NCI-H1105 (cell line): ENCODE measurements at places on chromosomes 7 and 10.

DNA sequence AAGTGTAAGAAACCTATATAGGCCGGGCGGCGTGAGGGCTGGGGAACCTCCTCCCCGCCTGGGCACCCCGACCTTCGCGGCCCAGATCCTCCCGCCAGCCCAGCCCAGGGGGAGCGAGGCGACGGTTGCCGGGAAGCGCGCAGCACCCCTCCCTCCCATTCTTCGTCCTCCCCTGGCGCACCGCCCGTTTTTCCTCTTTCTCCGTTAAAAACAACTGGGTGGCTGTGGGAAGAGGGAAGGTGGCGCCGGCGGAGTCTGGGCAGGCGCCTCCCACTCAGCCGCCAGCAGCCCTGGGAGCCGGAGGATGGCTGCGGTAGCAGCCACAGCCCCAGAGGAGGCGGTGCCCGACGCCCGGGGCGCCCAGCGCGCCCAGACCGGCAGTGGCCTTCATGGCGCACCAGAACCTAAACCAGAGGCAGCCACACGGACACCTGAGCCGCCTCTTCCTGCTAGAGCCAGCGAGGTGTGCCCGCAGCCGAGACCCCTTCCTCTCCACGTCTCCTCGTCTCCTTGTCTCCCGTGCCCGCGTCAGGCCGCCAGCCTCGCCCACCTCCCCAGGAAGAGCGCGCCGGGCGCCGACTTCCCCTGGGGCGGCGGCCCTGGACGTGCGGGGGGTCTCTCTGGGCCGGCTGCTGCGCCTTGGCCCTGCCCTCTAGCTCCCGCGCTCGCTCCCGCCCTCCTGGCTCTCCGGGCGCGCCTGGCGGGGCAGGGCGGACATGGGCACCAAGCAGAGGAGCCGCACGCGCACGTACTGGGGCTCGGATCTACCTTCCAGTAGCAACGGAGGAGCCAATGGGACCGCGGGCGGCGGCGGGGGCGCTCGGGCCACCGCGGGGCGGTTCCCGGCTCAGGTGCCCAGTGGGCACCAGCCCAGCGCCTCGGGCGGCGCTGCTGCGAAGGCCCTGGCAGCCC, 32.8 kb upstream of the SFTPD start:
- DNase-seq = peak; percentile 47

DNA sequence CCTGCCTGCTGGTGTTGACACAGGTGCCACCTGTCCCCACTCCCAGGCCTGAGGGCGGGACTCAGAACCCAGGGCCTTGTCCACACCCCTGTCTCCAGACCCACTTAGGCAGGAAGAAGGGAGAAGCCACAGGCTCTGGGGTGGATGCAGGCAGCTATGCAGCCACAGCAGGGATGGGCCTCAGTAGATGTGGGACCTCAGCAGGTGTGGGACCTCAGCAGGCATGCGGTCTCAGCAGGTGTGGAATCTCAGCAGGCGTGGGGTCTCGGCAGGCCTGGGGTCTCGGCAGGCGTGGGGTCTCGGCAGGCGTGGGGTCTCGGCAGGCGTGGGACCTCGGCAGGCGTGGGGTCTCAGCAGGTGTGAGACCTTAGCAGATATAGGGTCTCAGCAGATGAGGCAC, 118.0 kb upstream of the PITRM1 start:
- DNase-seq = no peak

- DNase-seq = no peak
Observed at GRCh38 chr10:110835841-110836240, 35.9 kb upstream of the PDCD4 start.

GRCh38 chr7:142894985-142895593, 9.5 kb upstream of the TRPV6 start:
- DNase-seq = no peak

DNA sequence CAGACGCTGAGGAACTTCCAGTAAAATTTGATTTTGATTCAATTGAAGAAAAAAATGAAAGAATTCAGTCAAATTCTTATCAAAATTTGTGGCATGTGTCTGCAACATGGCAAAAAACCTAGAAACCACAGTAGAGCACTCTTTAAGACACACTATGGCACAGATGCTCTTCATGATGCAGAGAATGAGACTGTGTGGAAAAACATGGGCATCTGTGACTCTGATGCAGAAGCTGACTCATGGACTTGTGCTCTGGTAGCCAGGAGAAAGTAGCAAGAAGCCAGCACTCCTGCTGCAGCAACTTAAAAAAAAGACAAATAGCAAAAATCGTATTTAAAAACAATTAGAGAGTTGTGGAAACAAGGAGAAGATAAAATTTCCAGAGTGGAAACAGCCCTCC, 8.9 kb upstream of the KCNK18 start:
- DNase-seq = no peak

DNA sequence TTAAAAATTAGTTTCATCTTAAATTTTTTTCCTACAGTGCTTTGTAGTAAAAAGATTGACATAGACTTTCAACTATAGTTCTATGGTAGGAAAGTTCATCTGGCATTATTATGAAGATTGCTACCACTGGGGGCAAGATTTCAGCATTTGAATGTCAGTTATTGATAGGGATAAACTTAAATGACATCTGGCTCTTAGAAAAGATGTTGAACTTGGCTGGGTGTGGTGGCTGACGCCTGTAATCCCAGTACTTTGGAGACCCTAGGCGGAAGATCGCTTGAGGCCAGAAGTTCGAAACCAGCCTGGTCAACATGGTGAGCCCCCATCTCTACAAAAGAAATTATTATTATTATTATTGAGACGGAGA, 1.4 kb upstream of the TRA2A start:
- no peak for DNase-seq

DNA sequence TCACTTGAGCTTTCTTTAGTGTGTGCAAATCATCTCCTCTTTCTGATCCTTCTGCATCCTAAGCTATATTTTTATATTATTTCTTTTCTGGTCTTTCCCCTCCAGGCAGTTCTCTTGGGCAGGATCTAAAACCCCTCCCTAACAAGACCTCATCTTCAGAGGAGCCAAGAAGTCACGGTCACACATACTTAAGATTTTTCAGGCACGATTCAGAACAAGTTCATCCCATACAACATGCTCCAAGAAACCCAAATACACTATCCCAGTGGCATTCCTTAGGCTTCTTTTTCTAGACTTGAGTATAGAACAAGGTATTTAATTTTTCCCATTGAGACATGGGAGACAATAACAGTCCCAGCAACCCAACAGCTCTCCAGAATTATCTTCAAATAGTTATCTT, 1251.5 kb downstream of the DNAJB9 start:
- DNase-seq = no peak

DNA sequence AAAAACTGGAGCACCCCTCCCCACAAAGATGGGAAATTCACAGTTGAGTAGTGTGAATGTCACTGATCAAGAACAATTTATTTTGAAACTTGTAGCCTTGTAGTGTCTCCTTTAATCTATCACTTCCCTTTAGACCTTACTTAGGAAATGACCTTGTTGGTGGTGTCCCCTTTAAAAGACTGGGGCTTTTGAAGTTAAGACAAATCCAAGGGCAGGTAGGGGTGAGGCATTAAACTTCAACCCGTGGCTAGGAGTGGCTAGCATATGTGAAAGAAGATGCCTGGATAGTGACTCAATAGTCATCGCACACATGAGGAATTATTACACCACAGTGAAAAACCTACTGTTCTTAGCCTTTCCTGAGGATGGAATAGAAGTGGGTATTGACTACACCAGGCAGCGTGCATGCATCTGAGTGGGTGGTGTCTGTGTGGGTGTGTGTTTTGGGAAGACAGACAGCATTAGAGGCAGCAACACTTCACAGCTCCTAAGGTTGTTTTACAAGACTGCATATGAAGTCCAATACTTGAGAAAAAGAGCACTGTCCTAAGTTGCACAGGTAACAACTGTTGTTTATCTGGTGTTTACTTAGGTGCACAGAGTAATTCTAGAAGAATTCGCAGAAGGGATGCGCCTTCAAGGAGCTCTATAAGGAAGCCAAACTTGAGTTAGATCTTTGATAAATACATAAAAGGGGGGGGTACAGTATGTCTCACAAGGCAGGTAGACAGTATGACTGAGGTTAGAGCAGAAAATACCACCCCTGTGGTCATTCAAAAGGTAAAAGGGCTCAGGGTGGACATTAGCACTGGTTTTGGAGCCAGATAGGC, 32.9 kb downstream of the ABLIM1 start:
- DNase-seq = no peak

- no peak for DNase-seq
Observed at GRCh38 chr7:107891636-107892366, 818 bp downstream of the DLD start.

GRCh38 chr10:9833942-9834341, 1183.7 kb upstream of the CELF2 start:
- no peak for DNase-seq

- peak; percentile 8 for DNase-seq
Observed at GRCh38 chr7:119733127-119733879, 539.7 kb upstream of the KCND2 start.

- no peak for DNase-seq
Observed at GRCh38 chr7:73973091-73973490, 54.9 kb upstream of the ELN start.

DNA sequence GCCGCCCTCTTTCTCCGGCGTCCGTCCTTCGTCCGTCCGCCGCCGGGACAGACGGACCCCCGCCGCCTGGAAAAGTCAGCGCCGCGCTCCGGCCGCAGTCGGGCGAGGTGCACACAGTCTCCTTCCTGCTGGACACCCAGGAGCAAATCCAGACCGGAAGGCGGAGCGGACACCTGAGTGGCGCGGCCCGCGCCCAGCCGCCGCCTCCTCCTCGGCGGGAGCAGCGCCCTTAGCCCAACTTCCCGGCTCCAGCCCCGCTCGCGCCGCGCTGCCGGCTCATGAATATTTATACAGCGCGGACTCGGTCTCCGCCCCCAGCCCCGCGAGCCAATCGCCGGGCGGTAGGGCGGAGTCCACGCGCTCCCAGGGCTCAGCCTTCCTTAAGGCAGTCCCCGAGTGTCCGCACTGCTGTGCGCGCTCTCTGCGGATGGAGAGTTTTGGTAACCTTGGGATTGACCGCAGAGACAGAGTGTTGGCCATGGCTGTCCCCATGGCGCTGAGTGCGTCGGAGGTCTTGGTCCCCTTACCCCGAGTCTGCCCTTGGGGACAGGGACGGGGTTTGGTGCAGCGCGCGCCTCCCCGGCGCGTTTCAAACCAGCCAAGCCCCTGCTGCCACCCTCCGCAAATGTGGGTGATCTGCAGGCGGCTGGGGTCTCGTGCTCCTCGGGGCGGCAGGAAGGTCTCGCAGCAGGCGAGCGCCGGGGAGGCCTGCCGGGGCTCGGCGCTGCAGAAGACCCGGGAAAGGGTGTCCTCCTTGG, at the start of gene FZD8:
FZD8 (minus strand) TSS at position 262 of the 758 bp plus-strand sequence. CDS start 867 bp downstream, outside the sequence.
- DNase-seq = peak; percentile 65

- no peak for DNase-seq
Observed at GRCh38 chr7:23532490-23533237, 883 bp upstream of the TRA2A start.

DNA sequence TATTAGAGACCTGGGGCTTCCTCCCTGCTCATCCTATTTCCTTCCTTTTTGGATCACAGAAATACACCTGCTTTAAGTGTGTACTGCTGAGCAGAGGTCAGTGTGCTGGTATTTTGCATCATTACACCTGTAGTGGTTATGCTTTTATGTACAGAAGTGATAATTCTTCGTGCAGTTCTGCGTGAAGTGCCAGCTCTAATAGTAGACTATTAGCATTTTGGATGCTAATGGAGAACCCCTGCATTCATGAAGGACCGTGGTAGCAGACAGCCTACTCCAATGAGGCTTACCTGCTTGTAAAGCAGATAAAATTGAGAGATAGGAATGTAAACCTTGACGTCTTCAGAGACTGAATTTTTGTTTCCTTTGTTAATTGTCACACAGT, 114.3 kb downstream of the CDK14 start:
- no peak for DNase-seq

- DNase-seq = no peak
Observed at GRCh38 chr7:136845899-136846465, 22.5 kb upstream of the CHRM2 start.

DNA sequence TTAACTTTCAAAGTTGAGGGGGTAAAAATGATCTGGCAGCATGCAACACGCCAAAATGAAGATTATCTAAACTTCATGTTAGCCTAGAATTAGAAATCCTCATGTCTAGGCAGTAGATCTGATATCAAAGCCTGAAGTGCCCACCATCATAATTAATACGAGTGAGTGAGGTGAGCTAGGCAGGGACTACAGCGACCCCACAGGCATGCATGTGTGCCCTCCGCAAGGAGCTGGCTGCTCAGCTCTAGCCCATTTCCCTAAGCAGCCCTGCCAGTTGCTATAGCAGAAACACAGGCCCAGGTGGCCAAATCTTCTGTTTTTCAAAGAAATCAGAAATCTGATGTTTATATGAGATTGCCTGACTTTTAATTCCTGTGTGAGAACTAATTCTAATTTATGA, 93.1 kb upstream of the IFRD1 start:
- no peak for DNase-seq

DNA sequence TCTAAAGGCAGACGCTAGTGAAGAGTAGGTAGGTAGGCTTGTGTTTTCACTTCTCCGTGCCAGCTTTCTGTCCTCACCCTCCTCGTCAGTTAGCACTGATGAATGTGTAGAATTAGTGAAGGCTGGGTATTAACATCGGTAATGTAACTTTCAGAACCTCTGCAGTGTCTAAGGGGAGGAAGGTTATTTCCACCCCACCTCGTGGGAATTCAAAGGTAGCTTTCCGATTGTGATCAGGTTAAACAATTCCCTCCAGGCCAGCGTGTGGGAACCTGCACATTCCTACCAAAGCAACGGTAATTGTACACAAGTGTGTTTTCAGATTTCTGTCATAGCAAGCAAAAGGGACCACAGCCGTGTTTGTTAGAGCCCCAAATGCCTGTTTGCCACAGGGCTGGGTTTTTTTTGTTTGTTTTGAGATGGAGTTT, 405.0 kb upstream of the GALNT17 start:
- DNase-seq = no peak

DNA sequence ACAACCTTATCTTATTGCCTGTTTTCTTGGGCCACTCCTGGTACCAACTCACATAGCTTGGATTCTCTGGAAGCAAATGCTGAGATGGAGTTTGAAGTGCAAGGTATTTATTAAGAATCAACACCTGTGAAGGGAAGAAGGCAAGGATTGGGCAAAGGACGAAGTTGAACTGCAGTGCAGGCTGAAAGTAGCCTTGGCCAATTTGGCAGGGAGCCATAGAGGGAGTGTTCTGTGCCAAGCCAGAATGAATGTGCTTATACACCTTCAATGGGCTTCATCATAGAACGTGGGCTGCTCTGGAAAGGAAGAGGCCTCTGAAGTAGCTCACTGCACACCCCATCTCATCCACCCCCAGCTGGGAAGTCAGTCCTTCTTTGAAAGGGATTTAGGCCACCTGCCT, 79.8 kb upstream of the IFRD1 start:
- DNase-seq = peak; percentile 63

GRCh38 chr7:5758286-5758685, 23.2 kb downstream of the RNF216 start:
- no peak for DNase-seq

GRCh38 chr7:1845536-1846311, 175.6 kb downstream of the ELFN1 start:
- no peak for DNase-seq

GRCh38 chr10:107647462-107647861, 483.0 kb upstream of the SORCS1 start:
- no peak for DNase-seq
